Ammon's horn (tissue), 1 donor: ENCODE measurements at places on chromosomes 13 and 19.

DNA sequence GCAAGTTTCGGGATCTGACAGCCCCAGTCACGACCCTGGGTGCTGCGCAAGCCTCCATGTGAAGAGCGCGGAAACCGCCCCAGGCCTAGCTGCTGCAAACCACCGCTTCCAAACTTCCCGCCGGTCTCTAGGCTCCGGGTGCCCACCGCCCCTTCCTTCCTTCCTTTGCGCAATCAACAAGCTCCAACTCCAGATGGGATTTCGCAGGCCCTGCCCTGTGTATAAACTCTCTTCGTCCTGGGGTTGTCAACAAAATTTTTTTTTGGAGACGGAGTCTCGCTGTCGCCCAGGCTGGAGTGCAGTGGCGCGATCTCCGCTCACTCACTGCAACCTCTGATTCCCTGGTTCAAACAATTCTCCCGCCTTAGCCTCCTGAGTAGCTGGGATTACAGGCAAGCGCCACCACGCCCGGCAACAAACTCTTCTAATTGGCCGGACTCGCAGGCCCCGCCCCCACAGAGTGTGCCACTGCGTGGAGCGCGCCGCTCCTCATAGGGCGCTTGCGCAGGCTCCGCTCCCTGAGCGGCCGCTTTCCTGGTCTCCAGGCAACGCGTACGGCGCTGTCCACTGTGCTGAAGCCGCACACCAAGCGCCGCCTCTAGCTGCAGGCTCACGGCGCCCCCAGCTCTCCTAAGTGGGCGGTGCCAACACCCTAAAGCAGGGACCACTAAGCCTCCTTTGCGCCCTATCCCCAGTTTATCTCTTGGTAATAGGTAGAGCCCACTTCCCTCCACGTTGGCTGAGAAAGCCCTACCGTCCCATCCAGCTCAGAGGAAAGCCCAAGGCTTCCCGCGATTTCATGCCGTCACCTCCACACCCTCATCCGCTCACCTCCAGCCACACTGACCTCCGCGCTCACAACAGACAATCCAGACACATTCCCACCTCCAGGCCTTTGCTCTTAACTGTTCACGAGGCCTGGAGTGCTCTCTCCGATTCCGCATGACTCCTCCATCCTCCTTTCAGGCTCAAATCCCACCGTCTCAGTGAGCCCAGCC is 5.5 kb upstream of the QTRT1 start:
- DNase-seq = peak; percentile 95

GRCh38 chr13:31380715-31381114 is 180.9 kb downstream of the B3GLCT start:
- DNase-seq = no peak

DNA sequence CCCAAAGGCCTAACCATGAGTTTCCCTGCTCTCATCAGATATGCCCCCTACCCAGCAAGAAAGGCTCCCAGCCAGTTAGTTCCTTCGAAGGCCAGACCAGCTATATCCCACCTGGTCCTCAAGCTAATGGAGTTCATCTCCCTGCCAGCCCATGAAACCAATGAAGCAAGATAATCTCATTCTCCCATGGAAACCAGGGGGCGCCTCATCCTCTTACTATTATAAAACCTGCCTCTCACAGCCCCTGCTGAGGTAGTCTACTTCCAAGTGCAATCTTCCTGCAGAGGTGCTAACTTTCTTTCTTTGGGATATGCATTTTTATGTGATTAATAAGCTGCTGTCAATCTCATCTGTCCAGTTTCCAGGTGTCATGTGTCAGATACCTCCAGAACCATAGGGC is 34.0 kb upstream of the ZNF573 start:
- DNase-seq = no peak

DNA sequence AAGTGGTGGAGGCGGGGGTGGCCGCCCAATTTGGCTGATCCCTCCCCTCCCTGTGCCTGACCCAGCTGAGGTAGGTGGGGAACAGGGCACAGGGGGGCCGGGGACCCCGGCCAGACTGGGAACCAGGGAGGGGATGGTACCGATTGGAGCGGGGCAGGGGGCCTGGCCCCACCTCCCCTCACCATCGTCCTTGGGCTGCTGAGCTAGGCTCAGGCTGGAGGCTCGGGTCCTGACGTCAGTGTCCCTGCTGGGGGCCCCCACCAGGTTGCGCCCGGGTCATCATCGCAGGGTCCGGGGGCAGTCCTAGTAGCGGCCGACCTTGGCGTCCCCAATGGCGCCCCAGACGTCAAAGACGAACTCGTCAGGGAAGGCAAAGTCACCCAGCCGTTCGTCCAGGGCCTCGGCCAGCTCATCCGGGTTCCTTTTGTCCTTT is 3.0 kb upstream of the PTGER1 start:
- DNase-seq = no peak

DNA sequence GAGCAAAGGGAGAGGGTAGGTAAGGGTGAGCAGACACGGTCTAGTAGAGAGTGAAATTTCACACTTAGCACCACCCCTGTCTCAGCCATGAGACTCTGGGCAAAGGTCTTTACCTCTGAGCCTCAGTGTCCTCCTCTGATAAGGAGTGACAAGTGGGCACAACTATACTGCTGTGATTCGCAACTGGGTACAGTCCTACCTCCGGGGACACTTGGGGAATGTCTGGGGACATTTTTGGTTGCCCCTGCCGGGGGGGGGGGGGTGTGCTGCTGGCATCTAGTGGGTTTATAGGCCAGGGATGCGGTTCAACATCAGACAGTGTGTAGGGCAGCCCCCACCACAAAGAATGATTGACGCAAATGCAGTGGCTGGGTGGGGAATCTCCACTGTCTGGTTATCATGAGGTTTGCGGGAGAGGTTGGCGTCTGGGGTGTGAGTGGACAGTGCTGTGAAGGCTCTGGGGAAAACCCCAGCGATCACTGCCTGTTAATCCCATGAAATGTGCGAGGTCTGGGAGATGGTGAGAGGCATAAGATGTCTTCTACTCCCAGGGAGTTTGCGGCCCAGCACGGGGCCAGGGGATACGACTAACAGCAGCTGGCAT is 4.3 kb downstream of the NACC1 start:
- DNase-seq = no peak

GRCh38 chr19:30908262-30908771 is 440.9 kb downstream of the TSHZ3 start:
- DNase-seq = no peak

DNA sequence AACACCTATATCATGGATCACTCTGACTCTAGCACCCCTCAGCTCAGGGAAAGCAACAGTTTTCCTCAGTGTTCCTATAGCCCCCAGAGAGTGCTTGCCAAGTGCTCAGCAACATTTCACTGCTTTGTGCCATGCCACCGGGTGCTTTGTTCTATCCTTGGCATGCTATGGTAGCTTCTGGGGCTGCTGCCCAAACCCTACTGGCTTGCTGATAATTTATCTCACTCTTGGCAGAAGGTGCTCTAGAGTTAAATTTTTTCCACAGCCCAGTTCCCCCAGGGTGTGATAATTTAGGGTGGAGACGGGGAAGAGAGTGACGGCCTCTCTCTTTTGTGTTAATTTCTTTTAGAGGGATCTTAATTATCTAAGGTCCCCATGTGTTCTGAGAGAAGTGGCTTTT is 12.6 kb upstream of the CSNK1A1L start:
- peak; percentile 50 for DNase-seq

GRCh38 chr19:43704002-43704705 is 11.7 kb upstream of the IRGC start:
- no peak for DNase-seq

DNA sequence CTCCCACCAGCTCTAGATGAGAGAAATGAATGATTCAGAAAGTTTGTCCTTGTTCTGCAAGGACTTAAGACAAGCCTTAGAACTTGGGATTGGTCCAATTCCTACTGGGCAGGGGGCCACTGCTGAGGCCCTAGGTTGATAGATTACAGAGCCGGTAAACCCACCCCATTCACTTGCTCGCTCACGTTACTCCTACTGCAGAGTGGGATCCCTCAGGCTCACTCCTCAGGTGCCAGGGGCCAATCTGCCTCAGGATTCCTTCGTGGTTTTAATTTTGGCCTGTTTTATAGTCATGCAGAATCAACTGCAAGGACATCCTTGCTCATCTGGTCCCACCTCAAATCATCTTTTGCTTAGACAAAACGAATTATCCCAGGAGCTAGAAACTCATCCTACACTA is 59.0 kb downstream of the SERP2 start:
- DNase-seq = no peak

DNA sequence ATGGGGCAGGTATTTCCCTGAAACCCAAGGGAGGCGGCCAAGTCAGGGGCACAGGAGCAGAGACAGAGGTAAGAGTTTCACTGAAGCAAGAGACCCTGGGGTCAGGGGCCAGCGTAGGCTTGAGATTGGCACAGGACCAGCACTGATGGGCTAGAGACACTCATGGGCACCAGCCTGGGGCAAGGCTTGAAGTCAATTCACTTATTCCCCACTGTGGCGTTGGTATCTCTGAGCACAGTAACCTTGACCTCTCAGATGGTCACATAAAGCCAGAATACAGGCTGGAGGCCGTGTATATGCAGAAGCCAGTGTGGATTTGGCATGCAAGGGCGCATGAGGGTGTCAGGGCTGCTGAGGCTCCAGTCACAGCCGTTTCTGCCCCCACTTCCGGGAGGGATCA is 173.5 kb upstream of the GPR12 start:
- no peak for DNase-seq

GRCh38 chr13:21549633-21550032 is 54.3 kb downstream of the MICU2 start:
- no peak for DNase-seq

GRCh38 chr19:14072535-14073260 is at the start of gene MISP3:
MISP3 (plus strand) TSS chr19:14072786; CDS start chr19:14073310, 524 bp downstream.
- no peak for DNase-seq

DNA sequence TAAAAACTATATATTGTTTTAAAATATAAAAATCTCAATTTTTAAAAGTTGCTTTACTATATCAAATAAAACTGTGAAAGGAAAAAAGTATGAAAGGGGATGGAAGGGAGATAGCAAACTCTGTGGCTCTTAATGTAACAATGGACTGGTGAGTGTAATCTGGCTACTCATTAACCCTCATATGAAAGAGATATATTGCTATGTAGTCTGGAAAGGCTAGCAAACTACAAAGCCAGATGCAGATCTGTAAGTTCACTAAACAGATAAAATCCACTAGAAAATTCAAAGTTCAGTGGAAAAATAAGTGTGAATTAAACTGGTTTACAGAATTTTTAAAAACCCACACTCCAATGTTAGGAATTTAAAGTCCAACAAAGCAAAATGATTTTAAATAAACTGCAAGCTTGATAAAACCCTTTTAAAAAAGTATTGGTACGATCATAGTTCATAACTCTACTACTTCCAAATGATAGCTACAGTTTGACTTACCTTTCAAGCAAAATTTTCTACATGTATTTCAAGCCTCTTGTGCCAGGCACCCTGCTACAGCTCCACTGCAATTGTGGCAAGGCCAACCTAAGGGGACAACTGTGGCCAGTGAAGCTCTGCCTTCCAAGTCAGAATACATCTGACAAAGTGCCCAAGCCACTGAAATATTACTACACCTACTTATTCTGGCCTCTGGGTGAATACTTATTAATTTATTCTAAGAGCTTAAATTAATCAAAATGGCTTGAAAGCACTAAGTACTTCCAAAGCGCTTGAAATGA is 647 bp upstream of the ELF1 start:
- no peak for DNase-seq

- no peak for DNase-seq
Measured at GRCh38 chr19:5558101-5558621, 9.6 kb downstream of the TINCR start.

- no peak for DNase-seq
Measured at GRCh38 chr19:16370641-16371391, 46.2 kb downstream of the KLF2 start.

- peak; percentile 47 for DNase-seq
Measured at GRCh38 chr13:114067381-114067885, 65.0 kb downstream of the RASA3 start.

DNA sequence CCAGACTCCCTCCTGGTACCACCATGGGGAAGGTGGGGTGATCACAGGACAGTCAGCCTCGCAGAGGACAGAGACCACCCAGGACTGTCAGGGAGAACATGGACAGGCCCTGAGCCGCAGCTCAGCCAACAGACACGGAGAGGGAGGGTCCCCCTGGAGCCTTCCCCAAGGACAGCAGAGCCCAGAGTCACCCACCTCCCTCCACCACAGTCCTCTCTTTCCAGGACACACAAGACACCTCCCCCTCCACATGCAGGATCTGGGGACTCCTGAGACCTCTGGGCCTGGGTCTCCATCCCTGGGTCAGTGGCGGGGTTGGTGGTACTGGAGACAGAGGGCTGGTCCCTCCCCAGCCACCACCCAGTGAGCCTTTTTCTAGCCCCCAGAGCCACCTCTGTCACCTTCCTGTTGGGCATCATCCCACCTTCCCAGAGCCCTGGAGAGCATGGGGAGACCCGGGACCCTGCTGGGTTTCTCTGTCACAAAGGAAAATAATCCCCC is 505 bp upstream of the CEACAM5 start:
- no peak for DNase-seq

GRCh38 chr19:41192574-41193429 is at the start of gene CYP2S1:
CYP2S1 (plus strand) TSS chr19:41193219; CDS start chr19:41193265, 46 bp downstream.
- no peak for DNase-seq

DNA sequence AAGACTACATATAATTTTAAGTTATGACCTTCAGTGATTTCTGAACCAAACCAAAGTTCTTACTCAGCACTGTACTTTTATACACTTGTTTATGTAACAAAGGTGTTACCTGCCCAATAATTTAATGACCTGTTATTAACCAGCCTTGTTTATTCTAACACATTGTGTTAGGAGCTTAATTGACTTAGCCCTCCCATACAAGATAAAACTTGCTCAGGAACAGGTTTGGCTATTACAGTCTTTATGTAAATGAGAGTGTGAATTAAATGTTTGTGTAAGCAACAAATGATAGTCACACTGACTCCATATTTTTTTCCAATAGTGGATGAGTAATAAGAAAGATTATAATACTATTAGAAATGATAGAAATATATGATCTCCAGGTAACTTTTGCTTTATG is 51.8 kb upstream of the MYCBP2 start:
- no peak for DNase-seq

DNA sequence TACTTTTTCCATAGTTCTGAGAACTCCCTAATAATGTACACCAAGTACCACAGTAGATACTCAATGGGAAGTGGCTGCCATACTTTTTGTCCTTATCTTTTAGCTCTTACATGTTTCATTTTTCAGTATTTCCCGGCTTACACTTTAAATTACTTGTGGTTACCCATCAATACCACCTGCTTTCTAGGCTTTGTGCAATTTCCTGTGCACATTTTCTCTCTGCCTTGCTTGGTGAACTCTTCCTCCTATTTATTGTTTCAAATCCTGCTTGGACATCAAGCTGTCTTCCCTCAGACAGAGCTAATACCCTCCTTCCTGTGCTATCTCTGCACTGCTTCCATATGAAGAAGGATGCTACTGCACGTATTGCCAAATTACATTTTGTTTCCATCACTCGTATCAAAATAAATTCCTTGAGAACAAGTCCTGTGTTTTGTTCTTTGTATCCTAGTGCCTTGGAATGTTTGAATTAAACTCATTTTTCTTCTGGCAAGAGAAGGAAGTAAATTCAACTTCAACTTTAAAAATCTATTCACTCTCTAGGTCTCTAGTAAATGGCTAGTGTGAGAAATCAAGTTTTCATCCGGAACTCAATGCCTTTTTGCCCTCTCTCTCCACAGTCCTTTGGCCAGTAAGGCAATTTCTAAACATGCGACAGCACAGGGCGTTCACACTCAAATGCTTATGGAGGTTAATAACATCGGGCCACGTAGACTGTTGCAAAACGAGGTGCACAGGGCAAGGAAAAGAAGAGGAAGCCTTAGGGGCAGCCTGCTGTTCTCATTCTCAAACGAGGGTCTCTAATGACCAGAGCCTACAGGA is 5.6 kb downstream of the ZAR1L start:
- no peak for DNase-seq
